Body of pancreas (tissue), 4 donors: ENCODE measurements at places on chromosomes 11 and 22. TPM values are rescaled to one million over a fixed set of nuclear protein-coding genes. Genes with fewer than 3 reads are reported as not detected.

DNA sequence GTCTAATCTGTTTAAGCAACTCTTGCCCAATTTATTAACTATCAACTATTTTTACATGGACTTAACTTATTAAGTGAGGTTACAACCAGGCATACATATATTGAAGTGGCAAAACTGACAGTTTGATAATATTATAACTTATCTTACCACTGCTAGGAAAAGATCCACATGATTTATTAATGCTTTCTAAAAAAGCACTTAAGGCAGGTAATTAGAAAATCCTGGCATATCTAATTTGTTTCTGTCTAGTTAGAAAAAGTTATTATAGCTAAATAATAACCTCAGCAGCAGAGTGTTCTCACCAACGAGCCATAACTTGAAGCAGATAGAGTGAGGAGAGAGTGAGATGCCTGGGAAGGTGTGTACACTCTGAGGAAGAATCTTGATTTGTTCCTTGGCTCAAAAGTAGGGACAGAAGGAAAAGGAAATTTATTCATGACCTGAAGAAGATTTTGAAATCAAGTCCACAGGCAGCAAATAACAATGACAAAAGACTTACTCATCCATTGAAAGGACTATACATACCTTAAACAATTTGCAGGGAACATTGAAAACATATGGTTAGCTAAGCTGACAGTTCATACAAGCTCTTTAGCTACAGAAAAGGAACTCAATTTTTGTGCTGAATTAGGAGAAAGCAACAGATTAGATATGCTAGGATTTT lies 7.1 kb upstream of the MUC15 start:
- no peak for DNase-seq

GRCh38 chr22:33381531-33382406 lies 323.6 kb upstream of the SYN3 start:
- DNase-seq: no peak

- DNase-seq: peak; percentile 83
These were observed 59.7 kb downstream of the MYH9 start for GRCh38 chr22:36327922-36328551.

DNA sequence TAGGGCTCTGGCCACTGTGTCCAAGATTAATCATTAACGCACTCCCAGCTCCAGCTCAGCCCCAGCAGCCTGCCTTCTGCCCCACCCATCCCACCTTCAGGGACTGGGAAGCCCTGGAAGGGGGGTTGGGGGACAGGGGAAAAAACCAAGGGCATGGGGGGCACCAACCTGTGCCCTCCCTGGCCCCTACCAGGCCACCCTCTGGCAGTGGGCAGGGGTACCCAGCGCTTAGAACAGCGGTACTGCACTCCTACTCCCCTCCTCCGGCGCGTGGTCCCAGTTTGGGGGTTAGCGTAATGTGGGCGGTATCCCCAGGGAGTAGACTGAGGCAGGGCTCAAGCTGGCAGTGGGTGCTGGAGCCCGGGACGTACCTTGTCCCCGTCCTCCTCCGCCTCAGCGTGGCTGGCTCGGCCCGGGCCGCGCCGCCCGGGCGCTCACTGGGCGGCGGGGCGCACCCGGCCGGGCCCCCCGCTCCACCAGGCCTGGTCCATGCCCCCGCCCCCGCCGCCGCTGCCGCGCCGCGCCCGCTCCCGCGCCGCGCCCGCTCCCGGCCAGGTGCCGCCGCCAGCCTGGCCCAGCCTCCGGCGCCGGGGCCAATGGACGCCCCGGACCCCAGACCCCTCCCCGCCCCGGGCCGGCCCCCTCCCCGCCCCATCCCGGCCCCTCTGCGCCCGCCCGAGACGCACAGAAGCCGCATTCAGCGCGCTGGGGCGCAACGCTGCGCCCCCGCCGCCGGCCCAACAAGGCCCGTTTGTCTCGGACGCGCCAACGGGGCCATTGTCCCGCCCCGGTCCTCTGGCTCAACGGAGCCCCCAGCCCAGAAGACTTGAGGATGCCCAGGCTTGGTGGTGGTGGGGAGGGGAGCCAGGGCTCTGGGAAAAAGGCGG lies at the start of gene GAL3ST1:
TSS of gene GAL3ST1 (minus strand) at position 571 of the 887 bp plus-strand sequence. CDS start 17,273 bp downstream, outside the sequence.
- peak; percentile 71 for DNase-seq

GRCh38 chr22:28442711-28443525 lies 236.7 kb downstream of the TTC28 start:
- peak; percentile 43 for DNase-seq

DNA sequence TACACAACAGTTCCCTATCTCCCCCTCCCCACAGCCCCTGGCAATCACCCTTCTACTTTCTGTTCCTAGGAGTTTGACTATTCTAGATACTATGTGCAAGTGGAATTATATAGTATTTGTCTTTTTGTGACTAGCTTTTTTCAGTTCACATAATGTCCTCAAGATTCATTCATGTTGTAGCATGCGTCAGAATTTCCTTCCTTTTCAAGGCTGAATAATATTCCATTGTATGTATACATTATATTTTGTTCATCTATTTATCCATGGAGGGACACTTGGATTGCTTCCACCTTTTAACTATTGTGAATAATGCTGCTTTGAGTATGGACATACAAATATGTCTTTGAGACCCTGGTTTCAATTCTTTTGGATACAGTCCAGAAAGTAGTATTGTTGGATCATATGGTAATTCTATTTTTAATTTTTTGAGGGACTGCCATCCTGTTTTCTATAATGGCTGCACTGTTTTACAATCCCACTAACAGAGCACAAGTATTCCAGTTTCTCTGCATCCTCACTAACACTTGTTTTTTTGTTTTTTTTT lies 128.8 kb downstream of the ARHGAP42 start:
- no peak for DNase-seq

DNA sequence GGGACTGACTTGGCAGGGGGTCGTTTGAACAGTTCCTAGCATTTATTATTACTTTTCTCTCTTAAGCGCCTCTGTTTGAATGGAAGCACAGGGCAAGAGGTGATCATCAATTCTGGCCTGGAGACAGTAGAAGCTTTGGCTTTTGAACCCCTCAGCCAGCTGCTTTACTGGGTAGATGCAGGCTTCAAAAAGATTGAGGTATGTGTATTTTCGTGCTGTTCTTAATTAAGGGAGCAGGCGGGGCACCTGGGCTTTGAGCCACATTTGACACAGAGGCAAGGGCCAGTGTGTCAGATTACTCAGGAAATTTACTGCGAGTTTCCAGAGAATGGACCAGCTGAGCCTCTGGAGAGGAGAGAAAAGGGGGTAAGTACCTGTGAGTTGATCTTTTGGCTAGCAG lies 102.4 kb upstream of the SORL1-AS1 start:
- no peak for DNase-seq

DNA sequence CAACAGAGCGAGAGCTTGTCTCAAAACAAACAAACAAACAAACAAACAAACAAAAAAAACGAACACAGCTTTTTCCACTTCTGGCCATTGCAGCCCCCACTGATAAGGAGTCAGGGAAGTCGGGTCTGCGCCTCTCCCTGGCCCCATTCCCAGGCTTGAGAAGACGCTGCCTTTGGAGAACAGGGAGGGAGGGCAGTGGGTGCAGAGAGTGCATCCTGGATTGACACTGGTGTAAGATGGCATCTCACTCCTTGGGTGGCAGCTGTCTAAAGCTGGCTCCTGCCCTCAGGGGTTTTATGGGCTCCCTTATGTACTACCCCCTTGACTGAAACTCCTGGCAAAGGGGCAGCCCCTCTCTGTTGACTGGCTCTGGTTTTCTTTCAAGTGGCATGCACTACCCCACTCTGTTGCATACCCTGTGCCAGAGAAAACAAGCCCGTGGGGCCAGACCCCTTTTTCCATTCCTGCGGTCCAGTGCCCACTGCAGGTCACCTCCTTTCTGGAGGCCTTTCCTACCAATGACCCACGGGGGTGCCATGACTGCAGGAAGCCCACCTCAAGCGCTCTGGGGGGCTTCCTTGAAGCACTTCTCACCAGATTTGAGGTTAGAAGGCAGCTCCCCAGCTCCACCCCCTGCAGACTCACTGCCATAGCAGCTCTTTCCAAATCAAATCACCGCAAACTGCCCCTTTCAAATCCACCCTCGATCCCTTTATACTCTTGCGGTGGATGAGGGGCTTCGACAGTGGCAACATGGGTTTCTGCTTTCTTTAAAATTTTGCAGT lies 12.7 kb downstream of the DRAP1 start:
- DNase-seq: no peak

DNA sequence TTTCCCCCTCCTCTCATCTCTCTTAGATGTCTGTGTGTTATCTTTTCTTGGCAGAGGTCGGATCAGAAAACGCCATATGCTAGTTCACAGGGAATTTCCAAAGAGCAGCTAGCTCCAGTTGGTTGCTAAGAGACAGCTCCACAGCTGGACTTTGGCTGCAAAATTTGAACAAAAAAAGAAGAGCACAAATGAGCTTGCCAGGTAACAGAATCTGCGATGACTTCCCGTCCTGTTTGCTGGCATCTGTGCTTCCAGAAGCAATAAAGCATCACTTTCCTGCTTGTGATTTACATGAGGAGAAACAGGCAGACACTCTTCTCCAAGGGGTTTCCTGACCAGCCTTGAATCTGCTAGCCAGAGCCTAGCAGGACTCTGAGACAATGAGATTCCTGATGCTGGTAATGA lies 596.0 kb upstream of the B3GAT1 start:
- DNase-seq: no peak

- no peak for DNase-seq
These were observed 35.5 kb upstream of the ST14 start for GRCh38 chr11:130124096-130124495.

DNA sequence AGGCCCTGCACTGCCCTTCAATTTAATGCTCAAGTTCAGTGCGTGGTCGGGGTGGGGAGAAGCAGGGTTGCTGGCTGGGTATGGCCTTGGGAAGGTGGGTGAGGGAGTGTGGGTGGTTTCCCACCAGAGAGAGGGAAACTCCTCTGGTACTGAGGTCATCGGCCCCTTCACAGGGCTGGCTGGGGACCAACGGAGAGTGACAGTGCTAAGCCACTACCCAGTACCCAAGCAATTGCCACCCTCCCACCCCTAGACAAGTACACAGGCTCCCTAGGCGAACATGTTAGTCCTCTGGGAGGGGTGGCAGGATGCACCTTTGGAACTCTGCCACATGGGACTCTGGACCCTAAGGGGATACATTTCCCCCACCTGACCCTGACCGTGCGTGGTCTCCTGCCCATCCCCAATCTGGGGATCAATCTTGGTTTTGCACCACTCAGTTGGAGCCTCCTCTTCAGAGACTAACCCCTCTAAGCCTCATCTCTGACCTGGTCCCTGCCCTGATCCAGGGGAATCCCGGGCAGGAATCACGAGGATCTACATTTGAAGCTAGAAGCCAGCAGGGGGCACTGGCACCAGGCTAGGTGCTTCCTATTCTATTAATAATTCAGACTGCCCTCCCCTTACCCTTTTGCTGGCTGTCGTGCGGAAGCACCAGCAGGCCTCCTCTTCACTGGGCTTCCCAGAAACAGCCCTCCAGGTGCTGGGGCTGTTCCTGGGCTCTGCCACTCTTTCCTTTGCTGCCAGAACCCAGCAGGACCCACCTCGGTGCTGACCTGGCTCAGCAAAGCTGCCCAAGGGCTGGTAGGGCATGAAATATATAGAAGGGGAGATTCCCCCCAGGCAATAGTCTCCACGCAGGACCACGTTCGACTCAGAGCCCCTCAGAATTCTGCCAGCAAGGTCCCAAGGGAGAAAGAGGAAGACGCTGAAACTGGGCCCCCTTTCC lies 377.7 kb downstream of the TENM4 start:
- peak; percentile 53 for DNase-seq

GRCh38 chr22:27543460-27543859 lies 258.1 kb downstream of the MN1 start:
- DNase-seq: no peak

DNA sequence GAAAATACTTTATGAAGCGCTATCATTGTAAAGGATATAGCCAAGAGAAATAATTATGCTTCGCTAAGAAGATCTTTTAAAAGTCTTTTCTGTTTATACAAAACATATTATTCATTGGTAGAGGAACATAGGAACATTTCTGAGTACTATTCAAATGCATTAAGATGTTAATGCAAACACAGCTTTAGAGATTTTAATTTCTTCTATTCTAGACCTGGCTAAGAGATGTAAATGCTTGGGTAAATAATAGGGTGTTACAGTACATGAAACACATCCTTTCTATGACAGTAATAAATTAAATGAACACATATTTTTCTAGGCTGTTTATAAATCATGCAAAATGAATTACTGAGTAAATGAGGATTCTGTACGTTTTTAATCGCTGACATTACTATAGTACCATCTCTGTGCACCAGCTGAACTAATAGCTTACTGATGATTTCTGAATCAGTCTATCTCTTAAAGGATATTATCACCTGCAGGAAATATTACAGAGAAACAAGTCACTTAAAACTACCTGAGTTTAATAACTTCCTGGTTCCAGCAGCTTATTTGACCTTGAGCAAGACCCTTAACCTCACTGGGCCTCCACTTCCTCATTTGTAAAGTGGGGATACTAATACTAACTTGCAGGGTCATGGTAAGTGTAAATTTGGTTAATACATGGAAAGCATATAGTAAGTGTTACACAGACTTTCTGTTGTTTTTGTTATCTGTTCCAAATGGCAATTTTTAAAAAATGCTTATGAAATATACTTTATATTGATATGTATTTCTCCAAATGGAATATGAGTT lies 344.9 kb downstream of the DYNC2H1 start:
- no peak for DNase-seq

- DNase-seq: no peak
These were observed 9.7 kb downstream of the TMEM45B start for GRCh38 chr11:129825380-129825779.

DNA sequence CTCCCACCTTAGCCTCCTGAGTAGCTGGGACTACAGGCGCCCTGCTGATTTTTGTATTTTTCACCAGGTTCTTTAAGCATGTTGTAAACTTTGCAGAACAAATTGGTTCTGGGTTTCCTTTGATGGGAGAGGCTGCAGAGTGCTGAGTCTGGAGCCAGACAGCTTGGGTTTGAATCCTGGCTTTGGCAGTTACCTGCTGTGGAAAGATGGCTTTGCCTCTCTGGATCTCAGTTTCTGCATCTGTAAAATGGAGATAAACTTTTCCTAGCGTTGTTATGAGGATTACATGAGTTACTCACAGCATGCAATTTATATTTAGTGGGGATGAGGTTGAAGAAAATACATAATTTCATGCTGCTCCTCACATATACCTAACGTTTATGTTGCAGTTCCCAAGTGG lies 19.1 kb downstream of the ZNRF3 start:
- DNase-seq: no peak

Gene FAM83F
- 8.9 TPM for total RNA-seq

Gene SAA4
- not detected for total RNA-seq

Gene PRG3
- not detected for total RNA-seq

Gene IL17REL
- not detected for total RNA-seq

Gene ANO5
- 3.3 TPM for total RNA-seq

Gene KRTAP5-8
- not detected for total RNA-seq
